Mucosa of gallbladder (tissue), 1 donor: ENCODE measurements at places on chromosomes 12 and 14. TPM values are rescaled to one million over a fixed set of nuclear protein-coding genes. Genes with fewer than 3 reads are reported as not detected.

DNA sequence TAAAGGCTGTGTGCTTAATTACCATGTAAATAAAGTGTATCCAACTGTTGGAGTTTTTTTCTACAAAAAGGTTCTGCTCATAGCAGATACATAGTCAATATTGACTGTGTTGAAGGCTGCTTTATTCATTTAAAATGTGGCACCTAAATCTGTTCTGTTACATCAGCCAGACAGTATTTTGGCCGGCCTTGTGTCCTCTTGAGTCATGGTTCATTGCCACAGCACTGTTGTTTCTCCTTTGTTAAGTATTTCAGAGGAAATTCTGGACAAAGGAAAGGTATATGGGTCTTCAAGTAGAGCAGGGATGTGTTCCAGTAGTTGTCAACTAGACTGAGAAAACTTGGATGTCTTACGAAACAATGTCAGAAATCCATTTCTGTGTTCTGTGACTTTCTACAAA lies 95.5 kb downstream of the SLC38A6 start:
- no peak for DNase-seq

- DNase-seq: peak; percentile 74
Measured at GRCh38 chr14:71166180-71166837, 259.1 kb downstream of the PCNX1 start.

- no peak for DNase-seq
Measured at GRCh38 chr12:63037746-63038712, 103.1 kb upstream of the PPM1H start.

GRCh38 chr14:104107611-104108569 lies 22.4 kb downstream of the ASPG start:
- DNase-seq: no peak

GRCh38 chr14:99725774-99726537 lies 41.9 kb downstream of the CYP46A1 start:
- DNase-seq: no peak

GRCh38 chr12:38124247-38125012 lies 192.1 kb upstream of the ALG10B start:
- peak; percentile 61 for DNase-seq

DNA sequence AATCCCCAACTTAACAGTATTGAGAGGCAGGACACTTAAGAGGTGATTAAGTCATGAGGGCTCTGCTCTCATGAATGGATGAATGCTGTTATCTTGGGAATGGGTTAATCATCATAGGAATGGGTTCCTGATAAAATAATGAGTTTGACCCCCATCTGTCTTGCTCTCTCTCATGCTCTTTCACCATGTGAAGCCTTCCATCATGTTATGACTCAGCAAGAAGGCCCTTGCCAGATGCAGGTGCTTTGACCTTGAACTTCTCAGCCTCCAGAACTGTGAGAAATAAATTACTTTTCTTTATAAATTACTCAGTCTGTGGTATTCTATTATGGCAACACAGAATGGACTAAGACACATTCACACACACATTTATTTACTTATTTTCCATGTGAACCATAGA lies 89.0 kb upstream of the PPM1H start:
- DNase-seq: no peak

GRCh38 chr12:70933133-70933532 lies 12.6 kb upstream of the PTPRR start:
- DNase-seq: no peak

GRCh38 chr14:86450085-86450484 lies 920.1 kb downstream of the FLRT2 start:
- no peak for DNase-seq

- no peak for DNase-seq
Measured at GRCh38 chr12:32650508-32650907, 28.6 kb upstream of the DNM1L start.

DNA sequence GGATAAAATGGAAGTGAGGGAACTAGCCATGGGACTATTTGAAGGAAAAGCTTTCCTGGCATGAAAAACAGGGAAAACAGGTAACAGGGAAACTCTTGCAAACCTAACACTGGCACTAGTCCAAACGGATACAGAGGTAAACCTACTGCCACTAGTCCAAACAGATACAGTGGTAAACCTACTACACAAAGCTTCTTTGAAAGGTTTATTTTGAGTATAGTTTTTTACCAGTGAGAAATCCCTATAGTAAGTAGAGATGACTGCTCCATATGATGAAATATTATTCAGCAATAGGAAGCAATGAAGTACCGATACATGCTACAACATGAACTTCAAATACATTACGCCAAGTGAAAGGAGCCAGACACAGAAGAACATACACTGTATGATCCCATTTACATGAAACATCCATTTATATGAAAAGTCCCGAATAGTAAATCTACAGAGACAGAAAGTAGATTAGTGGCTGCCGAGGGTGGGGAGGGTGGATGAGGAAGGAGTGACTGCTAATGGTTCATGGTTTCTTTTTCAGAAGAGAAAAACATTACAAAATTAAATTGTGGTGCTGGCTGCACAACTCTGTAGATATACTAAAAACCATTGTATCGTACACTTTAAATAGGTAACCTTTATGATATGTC lies 25.5 kb downstream of the SPTLC2 start:
- DNase-seq: no peak

GRCh38 chr12:42504049-42504448 lies 85.5 kb downstream of the PRICKLE1 start:
- DNase-seq: peak; percentile 18

- no peak for DNase-seq
Measured at GRCh38 chr12:122855928-122856831, 20.9 kb downstream of the HIP1R start.

DNA sequence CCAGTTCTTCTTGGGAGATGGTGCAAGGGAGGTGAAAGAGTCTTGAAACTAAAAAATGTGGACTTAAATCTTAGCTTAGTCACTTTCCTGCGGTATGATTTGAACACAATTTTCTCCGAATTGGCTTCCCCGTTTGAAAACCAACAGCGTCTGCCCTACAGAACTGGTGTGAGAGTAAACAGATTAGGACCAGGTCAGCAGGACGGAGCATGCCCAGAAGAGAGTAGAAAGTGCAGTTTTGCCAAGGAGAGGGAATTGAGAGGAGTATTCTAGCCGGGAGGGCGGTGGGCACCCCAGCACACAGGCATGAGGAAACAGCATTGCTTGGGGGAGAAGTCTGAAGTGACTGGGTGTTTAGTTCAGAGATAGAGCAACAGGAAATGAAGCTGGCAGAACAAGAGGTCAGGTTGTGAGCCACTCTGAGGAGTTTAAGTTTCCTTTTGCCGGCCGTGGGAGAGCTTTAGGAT lies 927.1 kb downstream of the VRK1 start:
- no peak for DNase-seq

GRCh38 chr12:16358878-16359277 lies 11.4 kb downstream of the MGST1 start:
- no peak for DNase-seq

- no peak for DNase-seq
Measured at GRCh38 chr12:78040111-78040510, 209.4 kb downstream of the NAV3 start.

DNA sequence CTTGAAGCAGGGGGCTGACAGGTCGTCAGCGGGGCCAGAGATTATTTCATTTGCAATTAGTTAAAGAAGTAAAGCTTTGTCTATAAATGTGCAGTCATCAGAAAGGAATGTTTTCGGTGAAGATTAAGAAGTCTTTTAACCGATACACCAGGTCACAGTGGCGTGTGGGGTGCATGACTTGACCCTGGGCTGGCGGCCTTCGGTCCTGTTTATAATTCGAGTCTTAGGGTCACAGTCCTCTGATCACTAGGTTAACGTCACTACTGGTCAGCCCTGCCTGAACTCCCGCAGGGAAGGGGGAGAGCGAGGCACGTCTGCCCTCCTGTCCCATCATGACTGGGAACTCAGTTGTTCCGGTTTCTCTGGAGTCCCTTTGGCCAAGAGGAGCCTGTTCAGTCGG lies 5.0 kb upstream of the C14orf180 start:
- no peak for DNase-seq

CLMN gene
- 63.5 TPM for total RNA-seq

SMCO2 gene
- total RNA-seq: not detected

GALNT6 gene
- total RNA-seq: 6.2 TPM

RPGRIP1 gene
- total RNA-seq: 0.49 TPM

CLEC14A gene
- 18.6 TPM for total RNA-seq
